ENCODE measurements at places on chromosomes 12 and 14.

DNA sequence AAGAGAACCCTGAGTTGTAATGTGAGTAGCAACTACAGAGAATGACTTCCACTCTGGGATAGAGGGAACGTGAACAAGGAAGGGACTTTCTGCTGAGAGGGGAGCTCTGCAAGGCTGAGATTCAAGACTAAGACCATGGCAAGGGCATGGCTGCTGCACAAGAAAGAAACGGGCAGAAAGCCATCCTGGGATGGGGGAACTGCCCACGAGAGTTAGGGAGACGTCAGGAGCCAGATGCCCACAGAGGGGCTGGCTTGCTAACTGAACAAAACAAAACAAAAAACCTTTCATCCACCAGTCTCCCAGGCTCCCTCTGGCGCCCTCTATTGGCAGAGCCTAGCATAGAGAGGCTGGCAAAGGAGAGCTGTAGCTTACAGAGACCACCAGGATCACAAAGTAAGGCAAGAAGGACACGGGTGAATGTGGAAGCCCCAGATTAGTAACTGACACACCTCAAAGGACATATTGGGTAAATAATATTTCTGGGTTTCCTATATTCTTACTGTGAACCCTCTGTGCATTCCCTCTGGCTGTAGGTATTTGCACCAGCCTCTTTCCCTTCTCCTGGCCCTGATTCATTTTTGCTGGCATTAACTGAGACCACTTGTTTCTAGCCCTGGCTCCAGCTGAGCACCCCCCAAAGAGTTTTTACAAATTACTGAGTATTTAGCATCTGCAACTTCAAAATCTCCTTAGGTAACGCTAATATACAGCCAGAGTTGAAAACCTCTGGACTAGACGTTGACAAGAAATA lies 338.3 kb downstream of the EMP1 start:
- DNase-seq = peak; percentile 79

DNA sequence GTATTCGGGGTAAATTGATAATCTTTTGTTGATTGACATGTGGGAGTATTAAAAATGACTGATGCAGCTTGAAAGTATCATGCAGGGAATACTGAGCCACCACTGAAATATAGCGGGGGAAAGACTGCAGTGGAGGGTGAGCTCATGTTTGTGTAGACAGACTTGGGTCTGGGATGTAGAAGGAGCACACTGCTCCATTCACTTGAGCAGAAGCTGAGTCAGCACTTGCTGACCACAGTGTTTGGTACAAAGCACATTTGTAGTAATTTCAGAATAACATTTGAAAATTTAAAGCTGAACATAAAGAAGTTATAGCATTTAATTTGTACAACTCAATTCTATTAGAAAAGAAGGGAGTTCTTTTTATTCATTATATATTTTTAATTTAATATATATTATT lies 304.3 kb upstream of the PRICKLE1 start:
- no peak for DNase-seq

GRCh38 chr14:104746934-104747481 lies 5.9 kb upstream of the SIVA1 start:
- peak; percentile 81 for DNase-seq

- DNase-seq = no peak
These were observed 162.6 kb downstream of the SLC15A4 start for GRCh38 chr12:128661226-128661569.

GRCh38 chr12:109598428-109598854 lies 24.8 kb downstream of the MVK start:
- no peak for DNase-seq

GRCh38 chr12:1398673-1399072 lies 195.7 kb downstream of the FBXL14 start:
- no peak for DNase-seq

GRCh38 chr14:68402525-68403101 lies 390.3 kb downstream of the ZFP36L1 start:
- DNase-seq = no peak

DNA sequence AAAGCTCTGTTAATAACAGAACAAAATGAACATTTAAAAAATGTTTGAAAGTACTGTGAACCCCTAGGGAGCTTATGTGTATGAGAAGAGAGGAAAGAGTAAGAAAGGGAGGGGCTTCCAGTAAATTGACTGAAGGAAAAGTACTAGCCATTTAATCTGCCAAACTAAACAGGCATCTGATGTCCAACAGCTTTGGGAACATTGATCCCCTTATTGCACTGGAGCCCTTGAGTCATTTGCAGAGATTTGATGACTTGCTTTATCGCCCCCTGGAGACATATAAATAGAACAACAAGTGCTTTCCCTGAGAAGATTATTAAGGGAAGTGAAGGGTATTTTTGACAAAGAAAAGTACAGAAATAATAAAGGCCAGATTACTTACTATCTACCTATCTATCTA lies 319.3 kb upstream of the NOVA1 start:
- peak; percentile 34 for DNase-seq

- DNase-seq = no peak
These were observed 37.8 kb upstream of the PPP1CC start for GRCh38 chr12:110780448-110780847.

GRCh38 chr14:66824251-66824650 lies 316.3 kb downstream of the GPHN start:
- DNase-seq = no peak

- DNase-seq = no peak
These were observed 807.3 kb upstream of the TMEM132C start for GRCh38 chr12:127459687-127460086.

DNA sequence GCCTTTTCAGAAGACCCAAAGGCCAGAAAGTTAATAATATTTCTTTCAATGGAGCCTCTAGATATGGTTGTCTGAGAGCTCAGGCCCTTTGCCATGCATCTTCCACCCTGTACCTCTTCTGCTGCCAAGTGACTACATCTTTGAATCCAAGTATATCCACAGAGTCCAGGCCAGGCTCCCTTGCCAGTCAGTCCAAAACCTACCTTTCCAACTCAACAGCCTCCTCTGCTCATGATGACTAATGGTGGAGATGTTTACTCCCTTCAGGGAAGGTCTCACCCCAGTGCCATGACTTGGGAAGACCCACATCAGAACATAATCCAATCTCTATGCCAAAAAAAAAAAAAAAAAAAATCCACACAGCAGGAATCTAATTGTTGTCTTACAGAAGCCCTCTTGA lies 20.4 kb downstream of the TTC9 start:
- no peak for DNase-seq

- DNase-seq = no peak
These were observed 14.6 kb downstream of the SLC38A4 start for GRCh38 chr12:46811185-46811584.

GRCh38 chr12:31822761-31823160 lies 93.9 kb upstream of the AMN1 start:
- DNase-seq = no peak

- DNase-seq = peak; percentile 19
These were observed 617 bp upstream of the MGP start for GRCh38 chr12:14886271-14886670.

GRCh38 chr12:69972136-69972535 lies 147.1 kb downstream of the MYRFL start:
- no peak for DNase-seq

DNA sequence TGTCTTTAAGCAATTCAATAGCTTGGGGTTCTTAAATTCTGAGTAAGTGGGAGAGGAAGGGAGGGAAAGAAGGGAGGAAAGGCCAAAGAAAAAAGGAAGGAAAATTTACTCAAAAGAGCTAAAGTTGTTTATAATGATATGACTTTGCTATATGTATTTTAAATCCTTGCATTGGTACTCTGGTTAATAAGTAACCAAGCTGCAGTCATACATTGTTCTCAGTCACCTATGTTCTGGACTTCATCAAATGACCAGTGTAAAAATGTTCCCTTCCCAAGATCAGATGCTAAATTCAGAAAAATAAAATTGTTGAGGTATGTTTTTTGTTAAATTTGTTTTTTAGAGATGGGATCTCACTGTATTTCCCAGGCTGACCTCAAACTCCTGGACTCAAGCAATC lies 259.9 kb upstream of the CPNE8 start:
- DNase-seq = no peak

DNA sequence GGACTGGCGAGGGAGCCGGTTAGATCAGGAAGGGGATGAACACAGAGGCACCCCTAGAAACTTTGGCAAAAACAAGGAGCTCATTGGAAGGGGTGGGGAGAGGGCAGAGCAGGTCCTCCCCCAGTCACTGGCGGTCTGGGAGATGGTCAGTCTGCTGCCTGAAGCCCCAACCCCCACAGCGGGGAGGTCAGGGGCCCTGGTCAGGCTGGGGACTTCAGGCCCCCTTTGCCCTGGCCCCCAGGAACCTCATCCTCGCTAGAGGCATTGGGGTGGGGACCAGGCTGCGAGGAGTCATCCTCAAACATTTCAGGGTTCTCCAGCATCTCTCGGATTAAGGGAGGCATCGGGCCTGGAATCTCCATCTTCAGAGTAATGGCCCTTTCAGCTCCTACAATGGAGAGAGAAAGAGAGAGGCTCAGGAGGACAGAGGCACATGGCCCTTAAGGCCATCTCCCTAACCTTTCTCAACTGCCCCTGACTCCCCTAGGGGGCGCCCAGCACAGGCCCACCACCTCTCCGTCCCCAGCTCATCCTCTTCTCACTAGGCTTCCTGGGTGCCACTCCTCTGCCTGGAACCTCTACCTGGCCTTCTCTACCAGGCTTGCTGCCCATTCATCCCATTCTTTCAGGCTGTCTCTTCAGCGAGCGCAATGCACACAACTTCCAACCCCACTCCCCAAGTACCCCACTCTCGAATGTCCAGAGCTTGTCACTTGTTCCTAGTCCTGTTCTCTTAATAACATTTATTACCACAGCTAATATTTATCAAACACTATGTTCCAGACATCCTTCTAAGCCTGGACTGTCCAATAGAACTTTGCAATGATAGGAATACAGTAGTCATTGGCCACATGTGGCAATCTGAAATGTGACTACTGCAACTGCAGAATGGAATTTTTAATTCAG lies 4.7 kb upstream of the ITGB7 start:
- DNase-seq = peak; percentile 22

- DNase-seq = no peak
These were observed 875.7 kb upstream of the USP15 start for GRCh38 chr12:61384511-61384910.

- DNase-seq = no peak
These were observed 4.1 kb downstream of the PROX2 start for GRCh38 chr14:74871819-74872218.

DNA sequence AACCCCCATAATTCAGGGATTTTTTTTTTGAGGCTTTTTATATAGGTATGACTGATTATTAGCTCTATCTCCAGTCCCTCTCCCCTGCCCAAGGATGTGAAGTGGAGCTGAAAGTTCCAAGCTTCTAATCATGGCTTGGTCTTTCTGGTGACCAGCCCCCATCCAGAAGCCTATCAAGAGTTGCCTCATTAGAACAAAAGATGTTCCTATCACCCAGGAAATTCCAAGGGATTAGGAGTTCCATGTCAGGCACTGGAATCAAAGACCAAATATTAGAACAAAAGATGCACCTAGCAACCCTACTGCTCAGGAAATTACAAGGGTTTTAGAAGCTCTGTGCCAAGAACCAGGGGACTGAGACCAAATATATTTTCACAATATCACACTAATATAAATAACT lies 29.9 kb downstream of the LRP6 start:
- DNase-seq = no peak

- DNase-seq = no peak
These were observed 3.0 kb downstream of the MIS18BP1 start for GRCh38 chr14:45249856-45250575.

GRCh38 chr14:37936971-37937370 lies 270.7 kb upstream of the SSTR1 start:
- no peak for DNase-seq

DNA sequence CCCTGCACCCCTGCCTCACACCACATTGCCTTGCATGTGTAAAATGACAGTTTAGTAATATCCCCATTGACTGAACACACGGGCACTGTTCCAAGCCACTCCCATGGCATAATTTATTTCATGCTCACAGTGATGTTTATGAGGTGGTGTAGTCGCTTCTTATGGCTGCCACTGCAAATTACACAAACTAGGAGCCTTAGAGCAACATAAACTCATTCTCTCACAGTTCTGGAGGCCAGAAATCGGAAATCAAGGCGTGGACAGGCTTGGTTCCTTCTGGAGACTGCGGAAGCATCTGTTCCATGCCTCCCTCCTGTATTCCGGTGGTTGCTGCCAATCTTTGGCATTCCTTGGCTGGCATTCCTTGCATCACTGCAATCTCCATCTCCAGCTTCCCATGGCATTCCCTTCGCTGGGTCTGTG lies 97.3 kb downstream of the RIN3 start:
- DNase-seq = no peak

GRCh38 chr14:22426711-22427110 lies 162.3 kb downstream of the DAD1 start:
- DNase-seq = no peak

DNA sequence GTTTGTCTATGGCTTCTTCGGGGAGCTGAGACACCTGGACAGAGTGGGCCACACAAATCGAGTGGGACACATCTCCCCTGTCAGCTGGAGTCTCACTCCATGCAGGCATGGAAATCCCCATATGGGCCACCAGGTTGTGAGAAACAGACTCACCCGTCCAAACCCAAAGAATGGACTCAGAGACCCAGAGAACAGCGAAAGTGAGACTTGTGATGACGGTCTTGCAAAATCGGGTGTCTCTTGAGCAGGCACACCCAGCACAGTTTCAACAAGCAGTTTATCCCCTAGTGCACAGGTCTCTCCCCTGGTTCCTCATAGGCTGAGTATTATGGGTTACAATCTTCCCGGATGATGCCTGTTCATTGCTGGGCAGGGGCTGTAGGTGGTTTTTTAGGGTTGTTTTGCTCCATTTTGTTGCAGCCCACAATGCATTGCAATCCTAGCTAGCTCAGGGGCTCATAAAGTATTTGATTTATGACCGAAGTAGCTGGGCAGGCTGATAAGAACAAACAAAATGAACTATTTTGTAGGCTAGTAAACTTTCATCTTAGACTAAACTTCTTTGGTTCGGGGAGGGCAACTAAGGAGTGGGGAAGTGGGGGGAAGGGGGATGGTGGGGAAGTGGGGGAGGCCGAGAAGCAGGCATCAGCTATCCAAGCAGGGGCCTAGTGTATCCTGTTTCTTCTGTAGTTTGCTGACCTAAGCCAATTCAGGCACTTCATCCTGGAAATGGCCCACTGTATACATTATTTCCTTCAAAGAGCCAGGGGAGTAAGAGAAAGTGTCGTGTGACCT lies 45.3 kb downstream of the IQSEC3 start:
- DNase-seq = no peak

DNA sequence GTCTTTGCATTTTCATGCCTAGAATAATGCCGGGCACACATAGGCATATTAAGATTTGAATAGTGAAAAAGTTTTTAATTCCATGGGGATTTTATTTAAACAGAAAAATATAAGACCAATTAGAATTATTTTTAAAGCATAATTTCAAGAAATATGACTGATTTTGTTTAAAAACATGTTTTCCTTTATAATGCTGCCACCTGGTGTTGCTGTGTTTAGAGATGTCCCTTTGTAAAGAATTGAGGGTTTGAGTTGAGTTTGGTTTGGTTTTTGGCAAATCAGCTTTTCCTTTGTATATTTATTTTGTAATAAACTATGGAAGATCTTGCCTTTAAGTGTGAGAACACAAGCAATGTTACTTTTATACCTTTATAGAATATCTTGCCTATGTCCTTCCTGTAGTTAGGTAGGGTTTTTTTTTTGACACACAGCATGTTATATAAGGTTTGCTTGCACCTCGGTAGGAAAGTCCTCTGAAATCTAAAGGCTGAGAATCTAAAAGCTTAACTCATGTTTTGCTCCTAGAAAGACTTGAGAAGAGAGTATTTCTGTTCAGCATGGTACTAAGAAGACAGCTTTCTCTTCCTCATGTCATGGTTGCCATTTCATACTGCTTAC lies 31.4 kb upstream of the SNAPC1 start:
- no peak for DNase-seq

Measured in stomach (tissue), 19 donors.